Breast epithelium (tissue), 4 donors: ENCODE measurements at places on chromosomes 4 and X.

DNA sequence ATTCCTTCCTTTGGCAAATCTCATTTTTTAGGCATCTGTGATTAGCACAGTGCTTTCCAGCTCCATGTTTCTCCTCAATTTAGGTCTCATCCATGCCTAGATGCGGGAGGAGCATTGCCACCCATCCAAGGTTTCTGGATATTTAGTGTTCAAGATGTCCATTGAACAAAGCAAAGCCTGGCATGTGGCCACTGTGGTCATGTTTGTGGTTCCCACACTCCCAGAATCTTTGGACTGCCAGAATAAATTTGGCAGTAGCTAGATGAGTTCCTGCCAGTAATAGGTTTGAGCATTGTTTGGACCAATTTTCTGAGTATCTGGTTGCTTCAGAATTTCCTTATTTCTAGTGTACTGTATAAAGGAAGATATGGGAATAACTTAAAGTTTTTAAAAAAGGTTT is 1124.1 kb downstream of the ADGRL3 start:
- no peak for DNase-seq
- no peak overlapping the region for H3K27ac ChIP-seq
- no peaks in the 10 kb centered on the region for H3K36me3 ChIP-seq
- H3K4me1 ChIP-seq = no peaks in the 10 kb centered on the region
- peaks cover 6% of the 10 kb centered on the region for H3K27me3 ChIP-seq
- no peak overlapping the region for H3K4me3 ChIP-seq

GRCh38 chr4:185534866-185535611 is at the start of gene PDLIM3:
PDLIM3 (minus strand) TSS chr4:185535507; CDS start chr4:185535434, 73 bp downstream.
- H3K27ac ChIP-seq = peak within 1 kb of the TSS; percentile 96
- no peaks in the 10 kb centered on the region for H3K4me1 ChIP-seq
- H3K4me3 ChIP-seq = peak within 1 kb of the TSS; percentile 83
- DNase-seq = peak; percentile 70
- no peaks in the 10 kb centered on the region for H3K27me3 ChIP-seq

GRCh38 chr4:171650543-171650942 is 162.7 kb upstream of the GALNTL6 start:
- DNase-seq = no peak
- H3K27ac ChIP-seq = no peak overlapping the region
- no peaks in the 10 kb centered on the region for H3K27me3 ChIP-seq
- peaks cover 5% of the 10 kb centered on the region for H3K36me3 ChIP-seq

GRCh38 chr4:19026281-19026680 is 1004.7 kb upstream of the LCORL start:
- H3K36me3 ChIP-seq = no peaks in the 10 kb centered on the region
- no peaks in the 10 kb centered on the region for H3K4me1 ChIP-seq
- no peak for DNase-seq
